Stimulated activated naive CD8-positive, alpha-beta T cell treated with anti-CD3 and anti-CD28 coated beads, Interleukin-15, Interleukin-2, amounts not matched to agents 100 U/mL and 50 U/mL, for 24 hours (primary cell): ENCODE measurements at places on chromosomes 1 and 21.
A peak's percentile ranks its signal among the peaks of the same experiment; 100 is the strongest.

DNA sequence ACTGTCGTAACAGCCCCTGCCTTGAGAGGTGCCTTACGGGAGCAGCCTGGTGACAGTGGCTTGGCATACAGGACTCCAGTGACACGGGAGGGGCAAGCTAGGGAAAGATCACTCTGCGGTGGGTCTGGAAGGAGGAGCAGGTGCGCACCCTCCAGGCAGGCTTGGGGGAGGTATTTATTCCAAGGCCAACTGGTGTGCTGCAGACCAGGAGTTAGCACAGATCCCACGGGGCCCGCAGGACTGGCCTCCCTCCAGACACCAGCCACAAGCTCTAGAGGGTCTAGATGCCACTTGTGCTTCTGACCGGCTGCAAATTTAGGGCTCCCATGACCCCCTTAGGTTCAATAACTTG, 22.1 kb downstream of the PSEN2 start:
- DNase-seq: no peak

GRCh38 chr1:212149566-212149965, 114.0 kb downstream of the DTL start:
- DNase-seq: no peak

GRCh38 chr1:18575620-18576019, 55.0 kb upstream of the PAX7 start:
- no peak for DNase-seq

GRCh38 chr1:11559591-11559970, 80.6 kb downstream of the DISP3 start:
- no peak for DNase-seq

- no peak for DNase-seq
These were observed 47.9 kb downstream of the CDC7 start for GRCh38 chr1:91548376-91549040.

GRCh38 chr1:194293851-194294405, 1107.5 kb upstream of the B3GALT2 start:
- no peak for DNase-seq

- DNase-seq: no peak
These were observed 104.2 kb downstream of the DUSP10 start for GRCh38 chr1:221637641-221638041.

DNA sequence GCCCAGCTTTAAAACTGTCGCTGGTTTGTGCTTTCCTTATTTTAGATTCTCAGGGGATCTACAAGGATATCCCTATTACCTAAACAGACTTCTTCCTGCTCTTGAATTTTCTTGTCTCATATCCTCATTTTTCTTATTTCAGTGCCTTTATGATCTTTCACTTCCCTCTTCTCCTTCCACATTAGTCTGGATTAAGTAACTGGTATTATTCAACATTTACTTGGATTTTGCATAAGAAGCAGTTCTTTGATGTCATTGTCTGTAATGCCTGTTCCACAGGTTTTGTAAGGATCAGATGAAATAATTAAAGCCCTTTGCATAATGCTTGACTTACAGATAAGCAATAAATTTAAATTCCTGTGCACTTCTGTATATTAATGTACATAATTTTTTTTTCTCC, 26.5 kb downstream of the CXADR start:
- DNase-seq: no peak

DNA sequence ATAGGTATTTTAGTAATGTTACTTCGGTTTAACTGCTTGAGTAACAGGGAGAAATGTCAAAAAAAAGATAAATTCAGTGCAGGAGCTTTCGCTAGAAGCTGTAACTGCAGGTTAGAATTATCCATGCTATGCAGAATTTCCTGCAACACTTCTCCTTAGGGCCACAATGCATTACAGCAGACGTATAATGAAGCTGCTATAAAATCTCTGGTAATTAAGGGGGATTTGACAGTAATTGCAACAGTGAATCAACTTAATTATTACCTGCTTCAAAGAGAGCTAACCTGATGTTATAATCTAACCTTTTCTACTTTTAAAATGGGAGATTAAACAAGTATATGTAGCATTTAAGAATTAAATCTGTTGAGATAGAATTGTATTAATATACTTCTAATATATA, 92.6 kb downstream of the ATG4C start:
- DNase-seq: no peak

DNA sequence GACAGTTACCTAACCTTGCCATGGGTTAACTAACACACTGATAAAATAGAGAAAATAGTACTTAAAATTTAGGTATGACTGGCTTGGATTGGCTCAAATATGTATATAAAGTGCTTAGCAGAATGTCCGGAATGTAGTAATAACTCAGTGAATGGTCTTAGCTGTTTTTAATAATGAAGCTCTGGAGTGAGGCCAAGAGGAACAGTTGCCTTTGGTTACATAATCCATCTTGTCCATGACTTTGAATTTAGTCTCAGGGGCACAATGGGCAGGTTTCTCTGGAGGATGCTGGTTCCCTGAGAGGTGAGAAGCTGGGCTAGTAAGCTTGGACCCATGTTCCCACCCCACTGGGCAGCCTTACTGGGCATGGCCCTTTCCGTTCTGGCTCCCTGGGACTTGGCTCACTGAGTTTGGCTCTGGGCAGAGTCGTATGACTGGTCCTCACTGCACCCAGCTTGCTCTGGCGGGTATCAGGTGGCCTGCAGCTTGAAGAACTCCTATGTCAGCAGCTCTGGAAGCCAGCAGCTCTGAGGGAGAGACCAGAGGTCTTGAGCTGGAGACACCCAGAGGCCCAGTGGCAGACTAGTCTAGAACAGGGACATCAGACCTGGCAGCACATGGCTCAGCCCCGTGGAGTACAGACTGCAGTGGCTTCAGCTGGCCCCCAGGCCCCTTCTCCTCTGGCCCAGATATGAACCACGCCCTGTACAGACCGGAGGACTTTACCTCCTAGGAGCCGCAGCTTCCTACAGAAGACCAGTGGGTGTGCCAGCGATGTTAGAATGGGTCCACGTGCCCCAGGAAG, 40.4 kb downstream of the TENT5C start:
- no peak for DNase-seq

- DNase-seq: no peak
These were observed 5.6 kb upstream of the EIF4G3 start for GRCh38 chr1:21182181-21182731.

GRCh38 chr1:41663671-41664400, 179.4 kb upstream of the EDN2 start:
- no peak for DNase-seq

DNA sequence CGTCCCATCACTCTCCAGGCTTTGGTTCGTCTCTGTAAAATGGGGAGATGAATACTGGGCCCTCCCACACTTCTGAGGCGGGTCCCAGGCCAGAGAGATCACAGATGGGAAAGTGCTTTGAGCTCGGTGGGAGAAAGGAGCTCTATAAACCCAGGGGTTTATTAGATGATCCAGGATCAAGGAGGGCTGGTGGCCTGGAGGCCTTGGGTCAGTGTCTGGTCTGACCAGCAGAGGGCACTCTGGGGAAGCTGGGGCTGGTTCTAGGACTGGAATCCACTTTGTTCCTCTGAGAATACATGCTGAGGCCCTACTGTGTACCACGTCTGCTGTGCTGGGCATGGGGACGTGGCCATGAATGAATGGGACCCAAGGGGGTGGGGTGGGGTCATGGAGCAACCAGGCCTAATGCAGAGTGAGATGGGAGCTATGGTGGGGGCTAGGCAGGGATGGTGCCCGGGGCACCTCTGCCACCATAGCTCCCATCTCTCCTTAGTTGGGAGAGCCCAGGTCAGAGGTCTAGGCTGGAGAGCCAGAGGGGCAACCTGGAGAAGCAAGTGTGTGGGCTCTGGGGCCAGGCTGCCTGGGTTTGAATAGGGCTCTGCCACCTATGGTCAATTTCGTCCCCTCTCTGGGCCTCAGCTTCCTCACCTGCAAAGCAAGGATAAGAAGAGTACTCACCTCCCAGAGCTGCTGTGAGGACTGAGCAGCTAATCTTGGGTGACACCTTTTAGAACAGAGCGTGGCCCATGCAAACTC, 9.0 kb upstream of the FAM131C start:
- DNase-seq: peak; percentile 79

GRCh38 chr1:208825300-208825699, 581.1 kb upstream of the PLXNA2 start:
- no peak for DNase-seq

GRCh38 chr1:231550448-231550781, 21.9 kb downstream of the TSNAX start:
- no peak for DNase-seq

GRCh38 chr1:25037174-25038074, 107.3 kb upstream of the RUNX3 start:
- peak; percentile 79 for DNase-seq

- DNase-seq: peak; percentile 54
These were observed 3.2 kb upstream of the TNFRSF8 start for GRCh38 chr1:12059722-12060464.

GRCh38 chr1:27021354-27022031, 8.8 kb upstream of the TENT5B start:
- no peak for DNase-seq

DNA sequence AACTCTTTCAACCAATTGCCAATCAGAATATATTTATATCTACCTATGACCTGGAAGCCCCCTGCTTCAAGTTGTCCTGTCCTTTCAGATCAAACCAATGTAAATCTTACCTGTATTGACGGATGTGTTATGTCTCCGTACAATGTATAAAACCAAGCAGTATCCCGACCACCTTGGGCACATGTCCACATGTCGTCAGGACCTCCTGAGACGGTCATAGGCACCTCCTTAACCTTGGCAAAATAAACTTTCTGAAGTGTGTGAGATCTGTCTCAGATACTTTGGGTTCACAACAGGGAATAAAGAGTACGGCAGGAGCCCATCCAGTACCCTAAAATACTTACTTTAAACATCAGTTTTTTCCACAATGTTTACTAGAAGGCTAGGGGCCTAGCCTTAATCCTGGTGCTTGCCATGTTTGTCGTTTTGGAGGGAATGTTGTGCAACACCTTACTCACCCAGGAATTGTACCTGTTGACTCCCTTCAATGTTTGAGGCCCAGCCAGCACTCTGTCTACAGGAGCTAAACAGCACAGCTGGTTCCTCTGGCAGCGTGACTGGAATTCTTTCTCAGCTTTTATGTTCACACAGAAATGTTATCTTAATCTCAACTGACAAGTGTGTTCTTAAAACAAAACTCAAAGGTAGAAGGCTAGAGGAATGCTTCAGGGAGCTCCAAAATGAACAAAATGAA, 90.8 kb upstream of the USP25 start:
- no peak for DNase-seq

GRCh38 chr1:82994616-82995263, 1004.2 kb downstream of the TTLL7 start:
- no peak for DNase-seq

DNA sequence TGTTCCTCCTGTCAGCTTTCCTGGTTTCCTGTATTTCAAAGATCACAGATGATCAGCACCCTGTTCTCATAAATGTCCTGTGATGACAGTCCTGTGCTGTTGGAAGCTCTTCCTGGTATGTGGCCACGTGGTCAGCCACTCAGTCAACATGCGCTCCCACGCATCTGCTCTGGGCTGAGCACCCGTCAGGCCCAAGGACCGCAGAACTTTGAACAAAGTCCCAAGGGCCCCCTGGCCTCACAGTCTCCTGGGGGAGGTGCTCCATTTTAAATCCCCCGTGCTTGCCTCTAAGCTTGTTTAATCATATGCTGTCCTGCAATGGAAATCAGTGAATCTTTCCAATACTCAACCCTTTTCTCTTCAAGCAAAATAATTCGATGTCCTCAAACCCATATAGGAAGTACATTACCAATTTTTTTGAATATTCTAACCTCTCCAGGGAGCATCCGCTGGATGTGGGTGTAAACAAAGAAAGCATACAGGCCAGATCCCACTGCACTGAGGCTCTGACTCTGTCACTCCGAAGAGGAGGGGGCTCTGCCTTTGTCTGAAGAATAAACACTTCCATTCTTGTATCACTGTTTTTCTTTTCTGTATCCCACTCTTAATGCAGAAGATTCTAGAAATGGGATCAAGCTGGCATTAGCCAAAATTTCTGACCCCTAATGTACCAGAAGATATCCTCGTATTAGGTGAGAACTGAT, 250.3 kb downstream of the SDCCAG8 start:
- no peak for DNase-seq

DNA sequence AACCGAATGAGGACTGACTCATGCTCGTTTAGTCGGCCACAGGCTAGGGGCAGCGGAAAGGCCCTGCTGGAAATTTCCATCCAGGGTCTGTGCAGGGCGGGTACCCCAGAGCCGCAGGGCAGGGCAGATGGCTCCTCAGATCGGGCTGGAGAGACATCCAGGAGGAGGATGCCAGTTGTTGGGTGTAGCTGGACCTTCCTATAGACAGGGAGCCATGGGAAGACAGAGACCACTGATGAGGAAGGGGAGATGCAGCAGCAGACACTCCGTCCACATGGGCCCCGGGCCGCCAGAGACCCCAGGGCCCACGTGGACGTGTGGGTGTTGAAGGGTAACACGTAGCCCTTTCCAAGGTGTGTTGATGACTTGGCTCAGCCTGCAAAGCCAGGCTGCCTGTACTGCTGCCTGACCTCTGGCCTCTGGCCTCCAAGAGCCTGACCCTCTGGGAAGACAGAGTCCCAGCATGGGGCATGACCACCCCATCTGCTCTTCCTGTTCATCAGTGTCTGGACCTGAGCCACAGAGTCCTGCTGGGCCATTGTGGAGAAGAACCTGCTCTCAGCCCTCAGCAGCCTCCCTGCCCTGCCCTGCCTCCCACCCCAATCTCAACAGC, 4.8 kb downstream of the GNG4 start:
- no peak for DNase-seq

- DNase-seq: peak; percentile 77
These were observed 26.7 kb upstream of the RBM15 start for GRCh38 chr1:110312188-110313121.

DNA sequence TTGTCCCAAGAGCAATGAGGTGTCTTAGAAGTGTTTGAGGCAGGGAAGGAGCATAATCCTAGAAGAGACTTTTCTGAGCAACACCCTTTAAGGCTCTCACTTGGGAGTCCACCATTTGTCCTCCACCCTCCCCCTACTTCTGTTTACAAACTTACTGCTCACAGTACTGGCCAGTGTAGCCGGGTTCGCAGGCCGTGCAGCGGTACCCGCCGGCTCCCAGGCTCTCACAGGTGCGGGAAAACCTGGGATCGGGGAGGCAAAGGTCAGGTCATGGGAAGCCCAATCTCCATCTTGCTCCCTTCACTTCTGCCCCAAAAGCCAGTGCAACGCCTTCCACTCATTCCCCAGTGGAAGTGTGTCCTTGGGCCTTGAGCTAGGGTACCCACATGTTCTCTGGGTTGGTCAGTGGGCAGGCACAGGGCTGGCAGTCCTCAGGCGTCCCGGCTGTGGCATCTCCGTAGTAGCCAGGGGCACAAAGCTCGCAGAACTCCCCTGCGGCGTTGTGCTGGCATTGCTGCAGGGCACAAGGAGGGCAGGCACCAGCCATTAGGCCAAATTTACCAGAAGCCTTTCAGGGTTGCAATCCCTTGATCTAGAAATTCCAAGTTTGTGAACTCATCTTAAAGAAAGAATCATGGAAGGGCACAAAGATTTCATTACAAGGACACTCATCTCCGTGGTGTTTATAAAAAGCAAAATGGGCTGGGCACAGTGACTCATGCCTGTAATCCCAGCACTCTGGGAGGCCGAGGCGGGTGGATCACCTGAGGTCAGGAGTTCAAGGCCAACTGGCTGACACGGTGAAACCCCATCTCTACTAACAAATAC, 49.8 kb downstream of the LDLRAD2 start:
- no peak for DNase-seq

- DNase-seq: no peak
These were observed 253.0 kb downstream of the PRDM2 start for GRCh38 chr1:13952985-13953384.
